Globus pallidus (tissue), 1 donor: ENCODE measurements at places on chromosomes 16 and 17.

GRCh38 chr17:48373130-48373830 is 56.7 kb downstream of the SKAP1 start:
- DNase-seq, result no peak

DNA sequence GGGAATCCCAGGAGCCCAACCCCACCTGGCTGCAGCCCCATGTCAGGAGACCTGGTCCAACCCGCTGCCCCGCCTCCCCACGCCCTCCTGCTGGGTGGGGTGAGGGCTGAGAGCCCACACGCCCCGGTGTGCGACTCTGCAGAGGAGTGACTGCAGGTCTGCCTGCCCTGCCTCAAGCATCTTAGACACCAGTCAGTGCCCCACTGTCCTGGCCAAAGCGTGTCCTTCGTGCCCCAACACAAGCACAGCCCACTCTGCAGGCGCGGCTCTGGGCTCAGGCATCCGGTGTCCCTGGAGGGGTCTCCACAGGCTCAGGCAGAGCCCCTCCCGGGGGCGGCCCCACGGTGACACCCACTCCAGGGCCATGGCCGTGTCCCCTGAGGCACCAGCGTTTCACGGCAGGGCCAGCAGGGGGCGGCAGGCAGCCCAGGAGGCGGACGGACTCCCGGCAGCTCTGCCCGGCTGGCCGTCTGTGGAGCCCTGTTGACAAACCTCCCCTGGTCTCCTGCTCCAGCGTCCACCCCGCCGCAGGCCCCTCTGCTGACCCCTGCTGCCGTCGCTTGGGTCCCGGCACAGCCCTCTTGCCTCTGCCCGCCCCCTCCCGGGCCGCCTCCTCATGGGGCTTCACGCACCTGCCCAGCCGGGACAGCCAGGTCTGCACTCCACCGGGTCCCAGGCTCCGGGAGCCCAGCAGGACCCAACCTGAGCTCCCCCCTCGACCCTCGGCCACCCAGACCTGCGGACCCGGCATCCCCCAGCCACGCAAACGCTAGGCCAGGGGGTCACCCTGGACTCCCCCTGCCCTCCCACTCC is 8.6 kb upstream of the UBE2I start:
- DNase-seq, result no peak

DNA sequence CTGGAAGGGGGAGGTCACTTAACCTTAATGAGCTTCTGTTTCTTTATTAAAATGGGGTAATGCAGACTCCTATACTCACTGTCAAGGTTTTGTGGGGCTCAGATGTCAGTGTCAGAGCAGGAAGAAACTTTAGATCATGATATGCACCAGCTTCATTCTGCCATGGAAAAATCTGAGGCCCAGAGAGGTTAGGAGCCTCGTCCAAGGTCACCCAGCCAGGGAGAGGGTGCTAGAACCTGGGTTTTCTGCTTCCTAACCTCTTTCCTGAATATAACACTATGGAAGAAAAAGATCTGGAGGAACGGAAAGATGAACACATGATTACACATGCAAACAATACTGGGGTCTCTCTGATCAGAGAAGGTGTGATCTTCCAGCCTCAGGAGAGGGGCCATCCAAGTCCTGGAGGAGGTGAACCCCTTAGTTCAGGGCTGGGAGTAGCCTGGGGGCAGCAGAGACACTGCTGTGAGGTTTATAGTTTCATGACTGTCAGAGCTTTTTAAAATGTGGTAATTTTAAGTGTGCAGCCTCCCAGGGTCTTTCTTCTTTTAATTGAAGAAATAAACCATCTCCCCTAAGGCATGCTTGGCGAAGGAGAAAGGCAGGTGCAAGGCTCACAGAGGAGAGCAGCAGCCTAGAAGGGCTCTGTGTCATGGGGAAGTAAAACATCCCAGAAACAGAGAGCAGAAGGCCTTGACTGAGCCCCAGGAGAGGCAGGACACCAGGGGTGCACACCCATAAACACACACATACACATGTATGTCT is 10.2 kb upstream of the MEOX1 start:
- no peak for DNase-seq

- no peak for DNase-seq
These were observed 16.1 kb downstream of the HSD11B2 start for GRCh38 chr16:67446968-67447507.

DNA sequence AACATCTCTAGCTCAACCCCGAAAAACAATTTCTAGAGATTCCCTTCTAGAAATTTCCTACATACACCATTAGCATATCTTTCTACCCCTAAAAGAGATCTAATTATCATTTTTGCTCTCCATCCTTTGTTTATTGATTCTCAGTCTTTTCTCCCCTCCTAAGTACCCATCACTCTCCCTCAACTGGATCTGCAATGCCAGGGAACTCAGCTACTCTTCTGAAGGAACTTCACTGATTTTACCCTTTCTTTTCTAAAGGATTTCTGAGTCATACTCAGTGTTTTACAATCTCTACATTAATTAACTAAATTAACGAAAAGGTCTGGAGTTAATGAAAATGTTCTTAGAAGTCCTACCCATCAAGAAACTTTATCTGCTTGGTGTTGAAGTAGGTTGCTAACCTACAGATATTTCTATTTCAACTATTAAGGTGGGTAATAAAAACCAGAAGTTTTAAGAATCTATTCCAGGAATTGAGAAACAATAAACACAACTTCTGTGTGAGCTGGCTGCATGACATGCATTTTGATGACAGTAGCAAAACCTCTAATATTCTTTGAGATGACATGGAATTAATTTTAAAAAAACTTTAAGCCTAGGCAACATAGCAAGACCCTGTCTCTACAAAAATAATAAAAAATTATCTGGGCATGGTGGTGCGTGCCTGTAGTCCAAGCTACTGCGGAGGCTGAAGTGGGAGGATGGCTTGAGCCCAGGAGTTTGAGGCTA is 13.6 kb downstream of the CREBBP start:
- DNase-seq, result no peak

DNA sequence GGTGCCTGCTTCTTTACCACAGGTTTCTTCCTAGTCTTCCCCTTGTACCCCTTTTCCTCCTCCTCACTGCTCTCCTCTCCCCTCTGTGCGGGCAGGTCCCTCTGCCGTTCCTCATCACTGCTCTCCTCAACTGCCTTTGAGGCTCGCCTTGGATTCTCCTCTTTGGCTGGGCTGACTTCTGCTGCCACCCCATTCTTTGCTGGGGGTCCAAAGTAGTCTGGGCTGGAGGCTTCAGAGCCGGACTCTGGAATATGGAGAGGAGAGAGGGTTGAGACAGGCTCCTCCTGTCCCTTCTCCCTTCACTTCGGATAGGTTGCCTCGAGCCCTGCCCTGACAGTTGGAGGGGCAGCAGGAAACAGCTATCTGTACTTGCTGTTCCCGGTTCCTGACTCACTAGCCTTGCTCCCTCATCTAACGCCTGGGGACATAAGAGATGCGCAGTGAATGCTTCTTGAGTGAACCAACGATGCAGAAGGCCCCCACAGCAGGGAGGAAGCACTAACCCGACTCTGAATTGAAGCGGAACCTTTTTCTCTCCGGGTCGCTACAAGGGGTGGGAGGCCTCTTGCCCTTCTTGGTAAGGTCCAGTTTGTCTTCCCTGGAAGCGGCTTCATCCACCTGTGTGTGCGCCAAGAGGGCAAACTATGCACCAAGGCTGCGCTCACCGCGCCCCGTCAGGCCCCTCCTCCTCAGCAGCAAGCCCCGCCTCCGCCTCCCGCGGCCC is 655 bp downstream of the HIRIP3 start:
- no peak for DNase-seq

GRCh38 chr17:65060631-65061254 is 4.2 kb upstream of the GNA13 start:
- DNase-seq, result no peak

DNA sequence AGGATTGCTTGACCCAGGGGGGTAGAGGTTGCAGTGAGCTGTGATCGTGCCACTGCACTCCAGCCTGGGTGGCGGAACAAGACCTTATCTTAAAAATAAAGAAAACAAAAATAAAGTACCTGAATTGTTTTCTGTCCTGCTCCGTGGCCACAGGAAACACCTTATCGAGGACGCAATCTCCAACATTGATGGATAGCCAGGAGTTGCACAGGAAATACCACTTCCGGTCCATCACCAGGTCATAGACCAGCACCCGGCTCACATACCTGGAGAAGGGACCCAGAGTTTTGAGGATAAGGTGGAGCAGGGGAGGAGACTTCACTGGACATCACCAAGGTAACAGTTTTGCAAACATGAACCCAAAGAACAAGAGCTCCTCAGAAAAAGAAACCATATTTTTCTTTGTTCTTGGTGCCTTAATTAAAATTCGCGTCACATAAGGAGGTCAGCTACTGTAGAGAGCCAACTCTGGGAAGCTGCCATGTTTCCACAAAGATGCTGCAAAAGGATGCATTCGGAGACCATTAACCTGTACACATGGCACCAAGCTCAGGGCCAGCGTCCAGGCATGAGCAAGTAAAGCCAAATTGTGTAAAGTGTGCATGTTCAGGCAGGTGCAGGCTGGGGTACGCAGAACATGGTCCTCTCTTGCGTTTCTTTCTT is 55.6 kb upstream of the GCSH start:
- DNase-seq, result peak; percentile 58

DNA sequence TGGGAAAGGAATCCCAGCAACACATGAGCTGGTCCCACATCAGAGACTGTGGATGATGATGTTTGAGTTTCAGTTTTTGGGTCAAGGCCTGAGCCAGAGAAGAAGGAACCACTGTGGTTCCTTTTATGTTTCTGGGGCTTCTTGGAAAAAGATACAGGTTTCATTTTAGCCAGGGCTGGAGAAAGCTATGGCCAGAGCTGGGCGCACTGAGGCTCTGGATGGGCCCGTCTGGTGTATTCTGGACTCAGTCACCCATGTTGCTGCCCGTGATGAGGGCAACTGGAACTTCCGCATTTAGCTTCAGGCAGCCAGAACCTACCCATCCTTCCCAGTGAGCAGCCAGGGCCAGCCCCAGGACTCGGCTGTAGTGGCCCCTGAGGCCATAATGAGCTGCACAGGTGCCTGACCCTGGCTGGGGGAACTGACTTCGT is 15.0 kb upstream of the PITPNA start:
- no peak for DNase-seq

DNA sequence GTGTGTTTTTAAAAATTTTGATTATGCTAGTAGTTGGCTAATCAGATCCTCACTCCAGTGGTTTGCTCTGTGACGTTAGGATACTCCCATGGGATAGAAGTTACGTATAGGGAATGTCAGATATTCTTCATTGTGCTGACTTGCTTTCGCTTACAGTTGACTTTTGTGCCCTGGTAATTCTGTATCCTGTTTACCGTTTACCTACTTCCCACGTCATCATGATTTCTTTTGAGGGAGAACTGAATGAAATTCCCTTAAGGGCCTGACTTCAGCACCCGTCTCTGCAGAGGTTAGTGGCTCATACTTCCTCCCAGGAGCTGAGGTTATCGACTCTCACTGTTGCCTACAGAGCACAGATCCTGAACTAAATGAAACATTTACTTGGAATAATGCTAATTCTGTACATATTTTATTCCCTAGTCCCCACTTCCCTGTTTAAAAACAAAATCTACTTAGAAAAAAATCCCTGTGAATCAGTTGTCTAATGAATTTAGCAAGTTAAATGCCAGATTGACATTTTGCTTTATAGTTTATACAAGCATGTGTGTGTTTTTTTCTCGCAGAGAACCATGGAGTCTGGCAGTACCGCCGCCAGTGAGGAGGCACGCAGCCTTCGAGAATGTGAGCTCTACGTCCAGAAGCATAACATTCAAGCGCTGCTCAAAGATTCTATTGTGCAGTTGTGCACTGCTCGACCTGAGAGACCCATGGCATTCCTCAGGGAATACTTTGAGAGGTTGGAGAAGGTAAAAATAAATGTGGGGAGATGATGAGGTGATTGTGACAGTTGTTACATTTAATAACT is 2.8 kb downstream of the PRKAR1A start:
- no peak for DNase-seq

GRCh38 chr17:76378548-76379274 is 5.7 kb upstream of the SPHK1 start:
- no peak for DNase-seq

DNA sequence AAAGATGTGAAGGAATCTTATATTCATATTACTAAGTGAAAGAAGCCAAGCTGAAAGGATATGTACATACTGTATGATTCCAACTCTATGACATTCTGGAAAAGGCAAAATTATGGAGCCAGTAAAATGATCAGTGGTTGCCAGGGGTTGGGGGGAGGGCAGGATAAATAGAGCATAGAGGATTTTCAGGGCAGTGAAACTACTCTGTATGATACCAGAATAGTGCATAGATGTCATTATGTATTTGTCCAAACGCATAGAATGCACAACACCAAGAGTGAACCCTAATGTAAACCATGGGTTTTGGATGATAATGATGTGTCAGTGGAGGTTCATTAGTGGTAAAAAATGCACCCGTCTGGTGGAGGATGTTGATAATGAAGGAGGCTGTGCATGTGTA is 71.0 kb upstream of the ZNF423 start:
- no peak for DNase-seq

DNA sequence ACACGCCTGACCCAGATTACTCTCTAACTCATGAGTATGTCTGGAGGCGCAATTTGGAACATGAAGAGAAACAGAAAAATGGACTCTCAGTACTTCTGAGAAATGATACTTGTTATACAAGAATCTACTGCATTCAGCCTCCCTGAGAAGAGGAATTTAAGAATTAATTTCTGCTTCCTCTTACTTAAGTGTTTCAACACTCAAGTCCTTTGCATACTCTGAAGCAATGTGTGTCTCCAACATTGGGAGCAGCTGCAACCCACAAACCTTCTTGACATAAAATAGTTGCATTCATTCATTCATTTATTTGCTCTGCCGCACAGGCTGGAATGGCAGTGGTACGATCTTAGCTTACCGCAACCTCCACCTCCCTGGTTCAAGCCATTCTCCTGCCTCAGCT is 199.8 kb downstream of the NPIPA7 start:
- DNase-seq, result no peak

- DNase-seq, result no peak
These were observed 50.5 kb upstream of the SALL1 start for GRCh38 chr16:51201604-51202003.

DNA sequence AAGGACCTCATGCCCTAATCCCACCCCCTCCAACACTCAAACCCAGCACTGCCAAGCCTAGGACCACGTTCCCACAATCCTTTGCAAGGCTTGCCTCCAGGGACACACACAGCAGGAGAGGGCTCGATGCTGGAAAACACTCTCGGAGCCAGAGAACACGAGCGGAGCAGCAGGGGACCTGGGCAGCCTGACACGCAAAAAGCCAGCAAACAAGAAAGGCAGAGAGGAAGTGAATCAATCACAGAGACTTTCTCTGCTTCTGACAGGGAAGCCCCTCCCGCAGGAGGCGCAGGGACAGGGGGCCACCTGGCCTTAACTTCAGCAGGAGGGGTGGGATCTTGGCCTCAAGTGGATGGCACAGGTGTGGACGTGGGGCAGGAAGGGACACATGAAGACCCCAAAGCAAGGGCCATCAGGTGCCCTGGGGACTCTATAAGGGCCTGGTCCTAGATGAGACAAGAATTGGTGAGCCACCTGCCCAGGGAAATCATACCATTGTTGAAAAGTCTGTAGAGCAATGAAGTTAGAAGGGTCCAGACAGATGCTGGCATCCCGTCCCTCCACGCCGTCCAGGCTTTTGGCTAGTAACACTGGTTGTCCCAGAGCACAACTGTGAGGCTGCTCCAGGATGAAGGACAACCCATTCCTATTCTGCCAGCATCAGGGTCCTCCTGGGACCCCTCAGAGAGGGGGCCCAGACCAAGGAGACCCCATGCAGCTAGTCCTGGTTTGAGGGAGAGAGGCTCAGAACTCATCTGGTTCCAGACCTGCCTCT is 2.2 kb downstream of the SDK2 start:
- no peak for DNase-seq

- DNase-seq, result no peak
These were observed 379.1 kb upstream of the CDH11 start for GRCh38 chr16:65500919-65501318.
